ENCODE measurements at places on chromosomes 7 and 10.
A peak's percentile ranks its signal among the peaks of the same experiment; 100 is the strongest.

GRCh38 chr10:71589617-71590551 is 129.7 kb downstream of the C10orf105 start:
- DNase-seq = no peak

DNA sequence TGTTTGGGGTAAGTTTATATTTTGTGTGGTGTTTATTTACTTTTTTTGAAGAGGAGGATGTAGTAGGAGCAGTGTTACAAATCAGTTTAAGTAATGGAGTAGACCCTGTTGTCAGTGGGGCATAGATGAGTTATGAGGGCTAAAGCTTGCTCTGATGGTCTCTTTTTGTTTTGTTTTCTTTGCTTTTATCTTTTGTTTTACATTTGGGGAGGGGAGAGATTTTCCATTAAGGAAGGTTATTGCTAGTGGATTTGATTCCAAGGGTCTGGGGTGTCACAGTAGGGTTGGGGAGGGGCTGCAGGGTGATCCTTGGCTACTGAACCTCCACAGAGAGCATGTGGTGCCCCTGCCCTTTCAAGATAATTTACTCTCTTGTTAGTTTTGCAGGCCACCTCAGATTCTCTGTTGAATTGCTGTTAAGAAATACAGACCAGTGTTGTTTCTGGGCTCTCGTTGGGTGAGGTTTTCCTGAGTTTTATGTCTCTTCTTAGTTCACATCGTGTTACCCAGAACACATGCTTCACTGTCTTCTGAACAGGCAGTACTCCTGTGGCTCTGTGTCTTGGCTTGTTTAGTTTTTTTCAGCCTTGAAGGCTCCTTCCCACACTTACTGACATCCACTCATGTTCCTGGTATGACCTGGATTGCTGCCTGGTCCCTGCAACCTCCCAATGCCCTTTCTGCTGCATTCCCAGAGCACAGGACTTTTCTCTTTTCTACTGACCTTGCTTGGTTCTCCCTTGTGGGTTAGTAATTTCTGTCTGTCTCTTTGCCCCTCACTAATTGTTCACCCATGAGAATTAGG is 4.2 kb downstream of the KIFBP start:
- no peak for DNase-seq

- DNase-seq = no peak
Measured at GRCh38 chr7:43077732-43078391, 34.6 kb upstream of the HECW1 start.

DNA sequence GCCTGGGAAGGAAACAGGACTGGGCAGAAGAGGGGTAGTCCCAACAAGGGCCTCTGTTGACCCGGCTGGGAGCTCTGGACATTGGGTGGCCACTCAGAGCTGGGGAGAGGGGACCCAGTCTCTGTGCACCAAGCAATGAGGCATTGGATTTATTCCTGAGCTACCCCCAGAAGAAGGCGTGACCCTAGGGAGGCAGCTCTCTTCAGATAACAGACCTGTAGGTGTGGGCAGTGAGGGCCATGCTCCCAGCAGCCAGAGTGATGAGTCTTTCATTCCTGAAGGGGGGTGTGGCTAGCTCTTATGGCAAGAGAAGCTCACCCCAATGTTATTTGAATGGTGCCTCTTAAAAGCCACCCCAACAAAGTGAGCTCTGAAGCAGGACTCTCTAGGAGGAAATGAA is 20.4 kb downstream of the TEX36 start:
- DNase-seq = no peak

DNA sequence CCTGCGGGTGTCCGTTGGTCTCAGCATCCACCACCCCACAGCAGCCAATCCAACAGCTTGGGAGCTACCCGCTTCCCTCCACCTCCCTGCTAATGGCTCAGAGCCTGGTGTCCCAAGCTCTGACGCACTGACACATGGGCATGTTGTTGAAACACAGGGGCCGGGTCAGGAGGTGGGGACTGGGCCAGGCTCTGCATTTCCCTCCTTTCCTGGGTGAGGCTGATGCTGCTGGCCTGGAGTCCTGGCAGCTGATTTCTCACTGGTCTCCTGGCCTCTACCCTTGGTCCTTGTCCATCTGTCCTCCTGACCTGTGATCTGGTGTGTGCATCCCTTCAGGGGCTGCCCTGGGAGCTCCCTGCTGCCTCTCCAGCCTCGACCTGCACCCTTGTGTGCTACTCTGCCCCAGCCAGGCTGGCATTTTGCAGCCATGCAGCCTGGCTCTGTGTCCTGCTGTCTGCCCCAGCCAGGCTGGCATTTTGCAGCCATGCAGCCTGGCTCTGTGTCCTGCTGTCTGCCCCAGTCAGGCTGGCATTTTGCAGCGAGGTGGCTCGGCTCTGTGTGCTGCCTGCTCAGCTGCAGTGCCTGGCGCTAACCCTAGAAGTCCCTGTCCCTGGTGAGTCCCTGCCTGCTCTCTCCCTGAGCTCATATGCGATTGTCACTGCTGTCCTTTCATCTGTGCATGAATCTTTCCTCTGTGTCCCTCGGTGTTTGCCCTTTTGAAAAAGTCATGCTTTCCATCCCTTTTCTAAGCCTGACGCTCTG is 14.0 kb downstream of the AMZ1 start:
- no peak for DNase-seq

GRCh38 chr7:156438011-156438410 is 202.6 kb upstream of the RNF32 start:
- DNase-seq = no peak

GRCh38 chr10:48439031-48439430 is 132.6 kb downstream of the MAPK8 start:
- DNase-seq = no peak

GRCh38 chr10:565146-565545 is 124.3 kb downstream of the DIP2C start:
- no peak for DNase-seq

- DNase-seq = no peak
Measured at GRCh38 chr10:24209946-24210491, 1.1 kb downstream of the KIAA1217 start.

GRCh38 chr7:121083790-121084251 is 95.3 kb downstream of the CPED1 start:
- DNase-seq = no peak

- no peak for DNase-seq
Measured at GRCh38 chr7:94355454-94355853, 39.2 kb upstream of the COL1A2 start.

DNA sequence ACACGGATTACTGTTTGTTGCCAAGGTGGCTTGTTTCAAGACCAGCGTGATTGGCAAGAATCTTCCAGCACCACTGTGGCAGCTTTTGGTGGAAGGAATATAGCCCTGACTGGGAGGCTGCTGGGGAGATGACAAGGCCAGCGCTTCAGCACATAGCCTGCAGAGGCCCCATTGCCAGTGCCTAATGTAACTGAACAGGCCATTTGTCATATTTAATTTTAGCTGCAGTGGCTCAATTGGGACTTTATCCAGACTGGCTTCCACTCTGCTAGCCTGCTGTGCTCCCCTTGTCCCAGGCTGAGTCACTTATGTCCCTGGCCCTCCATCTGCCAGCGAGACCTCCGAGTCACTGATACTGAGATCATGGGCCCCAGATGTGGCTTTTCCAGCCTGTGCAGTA is 483.1 kb downstream of the GALNT17 start:
- DNase-seq = no peak

GRCh38 chr7:92873776-92874175 is 37.4 kb upstream of the CDK6 start:
- DNase-seq = no peak

- peak; percentile 61 for DNase-seq
Measured at GRCh38 chr7:83410989-83411591, 237.8 kb downstream of the SEMA3E start.

DNA sequence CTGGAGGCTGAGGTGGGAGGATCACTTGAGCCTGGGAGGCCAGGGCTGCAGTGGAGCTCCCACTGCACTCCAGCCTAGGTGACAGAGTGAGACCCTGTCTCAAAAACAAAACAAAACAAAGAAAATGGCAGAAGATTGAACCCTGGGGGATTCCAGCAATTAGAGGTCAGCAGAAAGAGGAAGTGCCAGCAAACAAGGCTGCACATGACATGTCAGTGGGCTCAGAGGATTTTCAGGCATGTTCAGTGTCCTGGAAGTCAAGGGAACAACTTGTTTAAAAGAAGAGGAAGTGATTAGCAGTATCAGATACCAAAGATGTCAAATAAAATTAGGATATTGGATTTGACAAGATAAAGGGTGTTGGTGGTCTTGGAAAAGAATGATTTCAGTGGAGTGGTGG is 32.3 kb downstream of the RAB18 start:
- no peak for DNase-seq

DNA sequence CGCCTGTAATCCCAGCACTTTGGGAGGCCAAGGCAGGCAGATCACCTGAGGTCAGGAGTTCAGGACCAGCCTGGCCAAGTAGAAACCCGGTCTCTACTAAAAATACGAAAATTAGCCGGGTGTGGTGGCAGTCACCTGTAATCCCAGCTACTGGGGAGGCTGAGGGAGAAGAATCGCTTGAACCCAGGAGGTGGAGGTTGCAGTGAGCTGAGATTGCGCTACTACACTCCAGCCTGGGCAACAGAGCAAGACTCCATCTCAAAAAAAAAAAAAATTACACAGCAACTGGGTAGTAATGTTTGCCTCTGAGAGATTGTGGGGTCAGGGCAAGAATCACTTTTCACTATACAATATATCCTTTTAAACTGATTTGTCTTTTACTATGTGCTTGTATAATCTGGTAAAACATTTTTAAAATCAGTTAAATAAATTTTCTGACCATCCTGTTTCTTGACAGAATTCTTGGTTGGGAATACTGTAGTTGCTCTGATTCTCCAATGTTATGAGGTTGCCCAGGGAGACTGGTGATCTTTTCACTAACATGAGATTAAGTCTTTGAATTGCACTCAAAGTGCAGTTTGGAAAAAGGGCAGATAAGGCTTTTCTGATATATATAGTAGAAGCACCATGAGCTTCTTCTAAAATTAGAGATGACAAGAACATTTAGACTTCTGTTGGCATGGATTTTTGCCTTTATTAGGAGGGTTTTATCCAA is 1.5 kb downstream of the ENTPD7 start:
- DNase-seq = no peak

DNA sequence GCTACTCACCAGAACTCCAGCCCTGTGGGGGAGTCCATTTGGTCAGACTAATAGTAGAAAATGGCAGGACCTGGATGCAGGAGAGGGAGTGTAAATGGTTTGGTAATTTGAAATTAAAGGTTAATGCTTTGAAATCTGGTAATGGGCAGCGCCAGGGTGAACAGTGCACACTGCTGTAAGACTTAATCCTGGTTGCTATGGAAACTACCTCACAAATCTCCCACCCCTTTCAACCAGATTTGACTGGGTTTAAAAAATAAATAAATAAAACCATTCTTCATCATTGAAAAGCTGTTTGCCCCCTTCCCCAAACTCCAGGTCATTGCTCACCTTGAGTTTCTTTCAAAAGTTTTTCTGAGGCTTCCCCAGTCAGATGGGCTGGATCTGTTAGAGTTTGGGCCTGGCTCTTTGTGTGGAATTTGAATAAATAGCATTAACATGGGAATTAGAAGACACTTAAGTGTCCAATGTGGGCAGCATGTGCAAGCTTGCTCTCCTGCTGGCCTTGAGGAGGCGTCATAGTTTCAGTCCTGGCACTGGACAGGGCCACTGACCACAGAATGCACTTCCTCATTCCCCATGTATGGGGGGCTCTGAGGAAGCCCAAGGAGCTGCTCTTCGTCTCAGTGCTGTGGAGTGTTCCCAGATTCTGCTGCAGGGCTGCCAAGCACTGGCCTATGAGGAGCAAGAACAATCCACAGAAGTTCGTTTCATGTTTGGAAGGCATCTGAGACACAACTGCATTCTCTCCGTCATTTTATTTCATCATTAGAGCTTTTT is 90.7 kb downstream of the LRRC4 start:
- DNase-seq = no peak

DNA sequence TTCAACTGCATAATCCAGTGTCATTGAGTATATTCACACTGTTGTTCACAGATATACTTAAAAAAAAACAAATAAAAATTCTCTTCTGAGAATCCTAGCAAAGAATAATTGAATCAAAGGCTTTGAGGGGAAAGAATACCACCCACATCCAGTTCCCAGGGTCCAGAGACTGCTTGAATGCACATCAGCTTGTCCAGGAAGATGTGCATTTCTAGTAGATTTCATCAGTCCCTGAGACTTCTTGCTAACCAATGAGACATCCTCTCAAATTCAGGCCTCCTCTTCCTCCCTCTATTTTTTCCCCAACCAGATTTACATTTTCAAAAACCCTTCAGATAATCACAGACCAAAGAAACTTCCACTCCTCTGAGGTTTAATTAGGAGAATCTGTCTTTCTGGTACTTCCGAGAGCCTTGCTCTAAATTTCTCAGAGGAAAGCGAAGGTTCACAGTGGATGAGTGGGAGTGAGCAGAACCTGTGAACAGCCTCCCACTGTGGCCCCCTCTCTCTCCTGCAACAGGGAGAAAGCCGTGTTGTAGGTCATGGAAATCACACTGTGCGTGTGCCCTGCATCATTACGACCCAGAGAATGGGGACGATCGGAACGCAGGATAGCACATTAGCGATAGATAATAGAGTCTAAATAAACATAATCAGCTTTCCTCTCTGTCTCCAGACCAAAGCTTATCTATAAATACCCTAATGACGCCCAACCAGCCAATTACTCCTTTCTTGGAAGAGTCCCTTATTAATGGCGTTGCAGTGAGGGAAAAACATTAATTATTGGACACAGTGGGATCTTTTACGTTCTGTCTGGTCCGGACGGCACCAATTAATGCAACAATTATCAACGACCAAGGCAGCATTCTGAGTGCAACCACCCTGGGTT is 212.5 kb downstream of the EMX2 start:
- no peak for DNase-seq

- no peak for DNase-seq
Measured at GRCh38 chr7:89334797-89335196, 539.3 kb upstream of the TEX47 start.

DNA sequence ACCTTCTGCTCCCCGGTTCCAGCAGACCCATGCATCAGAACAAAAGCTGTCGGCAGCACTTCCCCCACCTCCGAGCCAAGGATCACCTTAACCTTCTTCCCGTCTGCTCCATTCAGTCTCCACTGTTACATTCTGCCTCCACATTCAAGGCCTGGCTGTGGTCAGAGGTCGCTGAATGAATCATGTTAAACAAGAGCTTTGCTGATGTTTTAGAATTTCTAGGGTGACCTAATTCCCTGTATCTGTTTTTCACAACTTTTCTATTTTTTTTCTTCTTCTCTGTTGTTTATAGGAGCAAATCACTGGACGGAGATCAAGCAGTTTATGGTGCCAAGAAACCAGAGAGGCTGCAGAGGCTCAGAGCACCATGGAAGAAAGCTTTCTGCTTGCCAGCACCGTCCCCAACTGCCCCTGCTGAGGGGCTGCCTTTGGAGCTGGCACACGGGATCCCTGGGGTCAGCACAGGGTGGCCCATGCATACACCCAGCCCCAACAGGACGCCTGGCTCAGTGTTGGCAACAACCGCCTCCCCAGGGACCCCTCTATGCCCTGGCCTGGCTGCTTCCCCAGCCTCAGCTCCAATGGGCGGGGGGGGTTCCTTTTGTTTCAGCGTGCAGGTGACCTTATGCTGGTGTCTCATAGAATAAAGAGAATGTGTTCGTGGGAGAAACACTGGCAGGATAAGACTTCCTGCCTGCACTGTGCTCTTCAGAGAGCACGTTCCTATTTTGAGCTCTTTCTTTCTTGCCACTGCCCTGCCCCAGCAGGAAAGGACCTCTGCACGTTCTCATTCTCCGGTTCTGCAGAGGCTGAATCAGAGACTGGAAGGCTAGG is 182.7 kb upstream of the LYZL2 start:
- no peak for DNase-seq

All from Panc1 (cell line).